ENCODE measurements at places on chromosomes 4 and X.
A peak's percentile ranks its signal among the peaks of the same experiment; 100 is the strongest.

GRCh38 chr4:76374798-76375197 is 46.1 kb downstream of the CCDC158 start:
- no peak for DNase-seq

DNA sequence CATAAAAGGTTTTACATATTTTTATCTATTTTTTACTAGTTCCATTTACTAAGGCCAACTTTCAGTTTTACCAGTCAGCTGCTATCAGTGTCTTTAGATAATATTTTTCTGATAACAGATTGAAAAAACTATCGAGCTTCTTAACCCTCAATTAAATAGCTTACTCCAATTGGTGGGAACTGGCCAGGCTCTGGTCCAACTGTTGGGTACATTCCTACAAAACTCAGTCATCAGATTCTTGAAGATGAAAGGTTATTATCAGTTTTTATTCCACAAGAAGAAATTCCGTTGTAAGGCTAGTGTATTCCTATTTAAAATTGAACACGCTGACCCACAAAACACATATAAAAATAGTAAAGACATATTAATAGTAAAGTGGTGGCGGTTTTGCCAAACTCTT is 346.2 kb downstream of the MAPK10 start:
- DNase-seq = no peak

DNA sequence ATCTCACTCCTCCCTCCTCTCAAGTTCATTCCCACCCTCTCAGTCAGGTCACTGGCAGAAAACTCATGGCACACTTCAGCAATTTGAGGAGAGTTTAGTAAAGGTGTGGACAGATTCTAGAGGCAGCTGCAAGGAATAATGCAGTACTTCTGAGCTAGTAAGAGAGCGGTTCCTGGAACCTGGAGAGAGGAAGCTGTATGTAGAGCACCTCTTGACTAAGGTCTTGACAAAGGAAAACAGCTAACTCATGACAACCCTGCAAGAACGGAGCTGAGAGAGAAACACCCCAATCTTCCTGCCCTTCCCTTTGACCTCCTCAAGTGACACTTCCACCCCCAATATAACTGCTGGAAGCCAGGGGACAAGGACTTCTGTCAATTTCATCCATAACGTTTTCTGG is 9.6 kb upstream of the KLHL8 start:
- no peak for DNase-seq

DNA sequence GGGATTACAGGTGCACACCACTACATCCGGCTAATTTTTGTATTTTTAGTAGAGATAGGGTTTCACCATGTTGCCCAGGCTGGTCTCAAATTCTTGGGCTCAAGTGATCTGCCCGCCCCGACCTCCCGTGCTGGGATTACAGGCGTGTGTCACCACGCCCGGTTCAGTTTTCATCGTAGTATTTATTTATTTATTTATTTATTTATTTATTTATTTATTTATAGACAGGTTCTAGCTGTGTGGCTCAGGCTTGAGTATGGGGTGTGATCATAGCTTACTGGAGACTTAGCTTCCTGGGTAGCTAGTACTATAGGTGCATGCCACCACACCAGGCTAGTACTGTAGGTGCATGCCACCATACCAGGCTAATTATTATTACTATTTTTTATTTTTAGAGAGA is 64.1 kb upstream of the STOX2 start:
- DNase-seq = no peak

- DNase-seq = no peak
Observed at GRCh38 chr4:129353490-129353889, 257.5 kb downstream of the C4orf33 start.

- no peak for DNase-seq
Observed at GRCh38 chr4:130419211-130419975, 1323.4 kb downstream of the C4orf33 start.

DNA sequence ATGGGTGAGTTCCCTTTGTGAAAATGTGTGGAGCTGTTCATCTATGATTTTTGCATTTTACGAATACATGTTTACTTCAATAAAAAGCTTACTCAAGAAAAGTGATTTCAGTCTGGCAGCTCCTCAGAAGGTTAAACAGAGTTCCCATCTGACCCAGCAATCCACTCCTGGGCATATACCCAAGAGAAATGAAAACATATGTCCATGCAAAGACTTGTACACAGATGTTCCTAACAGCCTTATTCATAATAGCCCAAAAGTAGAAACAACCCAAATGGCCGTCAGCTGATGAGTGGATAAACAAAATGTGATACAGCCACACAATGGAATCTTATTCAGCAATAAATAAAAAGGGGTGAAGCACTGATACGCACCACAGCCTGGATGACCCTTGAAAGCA is 20.8 kb downstream of the CLCN4 start:
- no peak for DNase-seq

DNA sequence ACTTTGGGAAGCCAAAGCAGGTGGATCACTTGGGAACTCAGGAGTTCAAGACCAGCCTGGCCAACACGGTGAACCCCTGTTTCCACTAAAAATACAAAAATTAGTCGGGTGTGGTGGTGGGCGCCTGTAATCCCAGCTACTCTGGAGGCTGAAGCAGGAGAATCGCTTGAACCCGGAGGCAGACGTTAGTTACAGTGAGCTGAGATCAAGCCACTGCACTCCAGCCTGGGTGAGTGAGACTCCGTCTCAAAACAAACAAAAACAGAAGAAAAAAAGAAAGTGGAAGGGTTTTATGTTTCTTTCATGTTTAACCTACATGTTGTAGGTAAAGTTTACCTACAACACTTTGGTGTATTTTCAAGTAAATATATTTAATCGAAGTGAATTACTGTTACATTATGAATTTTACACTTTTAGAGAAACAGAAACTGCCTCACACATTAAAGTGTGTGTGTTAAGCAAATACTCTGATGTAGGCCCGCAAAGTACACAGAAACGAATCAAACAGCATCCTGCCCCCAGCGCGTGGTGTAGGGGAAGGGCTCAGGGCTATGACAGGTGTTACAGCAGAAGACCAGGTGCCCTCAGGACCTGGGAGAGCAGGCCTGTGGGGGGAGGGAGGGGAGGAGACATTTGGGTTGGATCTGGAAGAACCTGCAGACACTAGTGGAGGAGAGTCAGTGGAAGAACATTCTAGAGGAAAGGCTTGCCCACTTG is 39.0 kb downstream of the PTTG2 start:
- no peak for DNase-seq

DNA sequence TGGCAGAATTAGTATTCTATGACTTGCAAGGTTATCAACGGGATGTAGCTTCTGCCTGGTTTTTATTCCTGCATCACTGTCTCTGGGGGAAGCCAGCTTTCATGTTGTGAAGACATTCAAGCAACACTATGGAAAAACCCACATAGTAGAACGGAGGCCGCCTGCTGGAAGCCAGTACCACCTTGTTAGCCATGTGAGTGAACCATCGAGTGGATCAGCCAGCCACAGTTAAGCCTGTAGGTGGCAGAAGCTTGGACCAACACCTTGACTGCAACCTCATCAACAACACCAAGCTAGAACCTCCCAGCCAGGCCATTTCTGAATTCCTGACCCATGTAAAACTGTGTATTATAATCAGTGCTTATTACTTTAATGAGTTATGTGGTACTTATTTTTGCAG is 538.2 kb downstream of the KCNIP4 start:
- DNase-seq = no peak

- peak; percentile 74 for DNase-seq
Observed at GRCh38 chr4:85818700-85819099, 343.8 kb downstream of the ARHGAP24 start.

- DNase-seq = no peak
Observed at GRCh38 chrX:139720136-139720535, 12.2 kb upstream of the MCF2 start.

DNA sequence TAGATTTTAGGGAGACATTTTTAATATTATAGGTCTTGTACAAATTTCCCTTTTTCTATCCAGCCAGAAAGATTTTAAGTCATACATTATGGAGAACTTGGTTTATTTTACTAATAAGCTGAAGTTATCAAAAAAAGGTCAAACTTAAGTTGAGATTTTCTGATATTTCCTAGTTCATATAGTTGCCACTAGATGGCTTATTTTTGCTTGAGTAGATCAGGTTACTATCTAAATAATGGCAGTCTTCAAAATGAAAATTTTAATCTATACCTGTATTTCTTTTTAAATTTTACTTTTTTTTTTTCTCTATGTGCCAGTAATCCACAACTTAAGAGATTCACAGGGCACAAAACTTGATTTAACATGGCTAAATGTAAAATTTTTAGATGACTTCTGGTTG is 52.3 kb downstream of the USP9X start:
- peak; percentile 41 for DNase-seq

- DNase-seq = peak; percentile 82
Observed at GRCh38 chrX:72526534-72527508, 45.8 kb downstream of the HDAC8 start.

DNA sequence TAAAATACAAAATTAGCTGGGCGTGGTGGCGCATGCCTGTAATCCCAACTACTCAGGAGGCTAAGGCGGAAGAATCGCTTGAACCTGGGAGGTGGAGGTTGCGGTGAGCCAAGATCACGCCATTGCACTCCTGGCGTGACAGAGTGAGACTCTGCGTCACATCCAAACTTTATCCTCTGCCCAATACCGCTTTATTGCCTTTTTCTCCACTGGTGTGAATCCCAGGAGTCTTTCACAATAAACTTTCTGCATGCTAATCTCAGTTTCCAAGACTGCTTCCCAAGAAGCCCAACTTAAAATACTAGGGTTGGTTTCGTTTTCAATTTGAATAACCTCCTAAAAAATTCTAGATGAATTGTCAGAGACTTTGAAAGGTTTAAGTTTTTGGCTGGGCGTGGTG is 27.2 kb upstream of the DHX15 start:
- DNase-seq = no peak

- DNase-seq = no peak
Observed at GRCh38 chrX:115564243-115564642, 3.3 kb downstream of the PLS3 start.

- peak; percentile 32 for DNase-seq
Observed at GRCh38 chrX:3651277-3651676, 62.2 kb downstream of the PRKX start.

DNA sequence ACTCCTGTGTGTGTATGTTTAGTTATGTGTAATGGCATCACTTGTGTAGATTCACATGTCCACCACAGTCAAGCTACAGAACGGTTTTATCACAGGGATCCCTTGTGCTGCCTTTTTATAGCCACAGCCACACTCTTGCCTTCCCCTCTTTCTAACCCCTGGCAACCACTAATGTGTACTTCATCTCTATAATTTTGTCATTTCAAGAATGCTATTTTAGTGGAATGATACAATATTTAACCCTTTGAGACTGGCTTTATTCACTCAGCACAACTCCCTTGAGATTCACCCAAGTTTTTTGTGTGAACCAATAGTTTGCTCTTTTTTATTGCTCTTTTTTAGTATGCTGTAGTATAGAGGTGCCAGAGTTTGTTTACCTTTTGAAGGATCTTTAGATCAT is 112.1 kb downstream of the CDKL5 start:
- no peak for DNase-seq
